Activated naive CD8-positive, alpha-beta T cell treated with anti-CD3 and anti-CD28 coated beads, Interleukin-2, amount 10 ng/mL, durations not matched to agents 7 days and 5 days (primary cell): ENCODE measurements at places on chromosomes 1 and 21. TPM values are rescaled to one million over a fixed set of nuclear protein-coding genes. Genes with fewer than 3 reads are reported as not detected.

DNA sequence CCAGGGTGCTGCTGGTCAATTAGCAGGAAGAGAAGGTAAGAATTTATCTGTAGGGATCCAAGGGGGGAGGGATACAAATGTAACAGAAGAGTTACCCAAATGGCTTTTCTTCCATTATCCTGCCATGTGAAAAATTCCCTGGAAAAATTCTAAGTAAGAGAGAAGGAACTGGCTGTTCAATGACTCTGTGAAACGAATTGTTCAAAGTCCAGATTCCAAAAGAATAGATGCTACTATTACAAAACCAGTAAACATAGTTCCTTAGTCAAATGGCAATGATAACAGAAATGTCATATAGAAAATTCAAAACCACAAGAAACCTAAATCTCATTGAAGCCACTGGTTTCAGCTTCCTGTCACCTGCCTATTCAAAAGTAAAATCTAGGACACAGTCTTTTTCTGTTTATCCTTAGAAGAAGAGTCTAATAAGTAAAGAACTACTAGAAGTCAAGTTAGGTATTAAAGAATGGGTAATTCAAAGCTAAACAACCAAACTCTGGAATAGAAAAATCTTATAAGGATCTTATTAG, 102.6 kb downstream of the ZNF644 start:
- no peak for DNase-seq
- H3K4me1 ChIP-seq: peaks cover 29% of the 10 kb centered on the region
- H3K27me3 ChIP-seq: no peaks in the 10 kb centered on the region
- H3K27ac ChIP-seq: no peak overlapping the region
- peaks cover 22% of the 10 kb centered on the region for H3K36me3 ChIP-seq

GRCh38 chr1:180574031-180574713, 15.4 kb downstream of the OVAAL start:
- no peak overlapping the region for H3K27ac ChIP-seq
- DNase-seq: no peak
- no peaks in the 10 kb centered on the region for H3K36me3 ChIP-seq
- H3K4me1 ChIP-seq: peaks cover 15% of the 10 kb centered on the region
- peaks cover 12% of the 10 kb centered on the region for H3K27me3 ChIP-seq

DNA sequence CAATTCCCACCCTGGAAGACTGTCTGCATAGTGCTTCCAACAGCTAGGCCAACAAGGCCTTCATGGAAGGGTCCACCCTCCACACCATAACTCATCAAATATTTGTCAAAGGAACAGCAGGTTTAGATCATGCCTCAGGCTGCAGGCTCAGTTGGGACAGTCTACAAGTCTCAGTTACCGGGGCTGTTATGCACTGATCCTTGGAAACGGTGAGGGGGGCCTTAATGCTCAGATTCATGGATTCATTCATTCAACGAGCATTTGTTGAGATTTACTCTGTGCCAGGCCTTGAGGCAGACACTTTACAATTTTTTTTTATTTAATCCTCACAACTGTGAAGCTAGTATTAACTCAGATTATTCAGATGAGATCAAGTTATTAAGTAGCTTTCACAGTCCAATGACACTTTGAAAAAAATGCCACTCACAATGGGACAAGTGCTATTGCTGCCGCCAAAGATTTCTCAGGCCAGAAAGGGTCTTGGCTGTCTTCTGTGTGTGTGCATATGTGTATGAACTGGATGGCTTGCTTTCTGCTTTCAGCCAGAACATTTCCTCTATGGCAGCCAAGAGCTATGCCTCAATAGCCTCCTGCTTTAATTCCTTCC, 8.9 kb upstream of the C1orf216 start:
- peaks cover 15% of the 10 kb centered on the region for H3K36me3 ChIP-seq
- no peaks in the 10 kb centered on the region for H3K27me3 ChIP-seq
- H3K27ac ChIP-seq: no peak overlapping the region
- DNase-seq: no peak
- H3K4me1 ChIP-seq: peaks cover 3% of the 10 kb centered on the region
- no peak overlapping the region for H3K4me3 ChIP-seq

- peaks cover 1% of the 10 kb centered on the region for H3K36me3 ChIP-seq
- H3K27ac ChIP-seq: no peak overlapping the region
- H3K27me3 ChIP-seq: peaks cover 2% of the 10 kb centered on the region
- no peaks in the 10 kb centered on the region for H3K4me1 ChIP-seq
- peak overlapping the region; percentile 16 for H3K4me3 ChIP-seq
Observed at GRCh38 chr1:223515926-223516325, 122.7 kb downstream of the CCDC185 start.

GRCh38 chr1:54376430-54377039, 29.7 kb downstream of the SSBP3 start:
- H3K27me3 ChIP-seq: no peaks in the 10 kb centered on the region
- H3K36me3 ChIP-seq: peaks cover 21% of the 10 kb centered on the region
- H3K4me1 ChIP-seq: peaks cover 72% of the 10 kb centered on the region
- H3K27ac ChIP-seq: peak overlapping the region; percentile 68

DNA sequence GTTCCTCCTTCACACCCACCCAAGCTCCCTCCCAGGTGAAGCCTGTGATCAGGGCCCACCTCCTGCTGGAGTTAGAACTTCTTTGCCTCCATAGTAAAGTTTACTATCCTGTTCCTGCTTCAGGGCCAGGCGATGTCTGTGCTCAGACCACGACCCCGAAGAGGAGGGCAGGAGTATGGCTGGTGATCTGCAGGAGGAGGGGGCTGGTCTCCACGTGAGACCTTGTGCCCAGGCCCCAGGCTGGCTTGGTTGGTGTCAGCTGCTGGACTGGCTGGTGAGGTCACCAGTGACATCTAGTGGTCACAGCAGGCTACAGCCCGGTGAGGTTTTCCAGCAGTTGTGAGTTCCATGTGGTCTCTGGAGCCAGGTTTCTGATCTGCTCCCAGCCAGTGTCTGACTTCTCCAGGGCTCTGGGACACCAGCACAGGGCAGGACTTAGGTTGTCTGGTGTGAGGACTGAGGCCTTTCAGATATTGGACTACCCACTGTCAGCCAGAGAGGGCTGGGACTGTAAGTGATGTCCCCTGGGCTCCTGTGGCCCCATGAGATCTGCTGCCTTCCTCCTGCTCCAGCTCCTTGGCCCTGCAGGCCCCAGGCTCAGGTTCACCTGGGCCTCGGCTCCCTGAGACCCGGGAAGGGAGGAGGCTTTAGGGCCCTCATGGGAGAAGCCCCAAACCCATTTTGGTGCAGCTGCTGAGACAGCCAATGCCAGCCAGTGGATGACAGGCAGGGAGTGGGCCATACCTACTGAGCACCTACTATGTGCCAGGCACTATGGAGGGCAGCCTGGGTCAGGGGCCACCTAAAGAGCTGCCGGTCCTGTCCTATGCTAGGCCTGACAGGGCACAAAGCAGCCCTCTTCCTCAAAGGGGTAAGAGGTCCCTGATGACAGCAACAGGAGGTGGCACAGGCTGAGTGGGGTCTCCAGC, 6.0 kb upstream of the UBL4B start:
- H3K4me3 ChIP-seq: no peak overlapping the region
- peak; percentile 62 for DNase-seq
- H3K4me1 ChIP-seq: peaks cover 2% of the 10 kb centered on the region
- no peaks in the 10 kb centered on the region for H3K36me3 ChIP-seq
- peaks cover 24% of the 10 kb centered on the region for H3K27me3 ChIP-seq
- no peak overlapping the region for H3K27ac ChIP-seq

DNA sequence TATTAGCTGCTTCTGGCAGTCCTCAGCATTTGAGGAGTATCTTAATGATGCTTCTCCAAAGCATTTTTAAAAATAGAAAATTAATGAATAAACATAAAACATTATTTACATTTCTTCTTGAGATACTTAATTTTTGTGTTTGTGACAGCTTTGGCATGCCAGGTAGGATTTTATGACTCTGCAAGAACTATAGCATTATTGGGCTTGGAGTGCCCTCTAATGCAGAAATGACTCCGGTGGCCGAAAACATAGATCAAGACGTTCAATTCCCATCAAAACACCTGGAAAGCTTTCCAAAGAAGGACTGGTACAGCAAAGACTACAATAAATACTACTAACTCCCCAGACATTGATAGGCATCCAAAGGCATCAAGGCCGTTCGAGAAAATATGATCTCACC, 366.4 kb upstream of the CXADR start:
- H3K36me3 ChIP-seq: no peaks in the 10 kb centered on the region
- no peak for DNase-seq
- no peaks in the 10 kb centered on the region for H3K4me1 ChIP-seq
- H3K27me3 ChIP-seq: peaks cover 2% of the 10 kb centered on the region
- H3K27ac ChIP-seq: no peak overlapping the region

DNA sequence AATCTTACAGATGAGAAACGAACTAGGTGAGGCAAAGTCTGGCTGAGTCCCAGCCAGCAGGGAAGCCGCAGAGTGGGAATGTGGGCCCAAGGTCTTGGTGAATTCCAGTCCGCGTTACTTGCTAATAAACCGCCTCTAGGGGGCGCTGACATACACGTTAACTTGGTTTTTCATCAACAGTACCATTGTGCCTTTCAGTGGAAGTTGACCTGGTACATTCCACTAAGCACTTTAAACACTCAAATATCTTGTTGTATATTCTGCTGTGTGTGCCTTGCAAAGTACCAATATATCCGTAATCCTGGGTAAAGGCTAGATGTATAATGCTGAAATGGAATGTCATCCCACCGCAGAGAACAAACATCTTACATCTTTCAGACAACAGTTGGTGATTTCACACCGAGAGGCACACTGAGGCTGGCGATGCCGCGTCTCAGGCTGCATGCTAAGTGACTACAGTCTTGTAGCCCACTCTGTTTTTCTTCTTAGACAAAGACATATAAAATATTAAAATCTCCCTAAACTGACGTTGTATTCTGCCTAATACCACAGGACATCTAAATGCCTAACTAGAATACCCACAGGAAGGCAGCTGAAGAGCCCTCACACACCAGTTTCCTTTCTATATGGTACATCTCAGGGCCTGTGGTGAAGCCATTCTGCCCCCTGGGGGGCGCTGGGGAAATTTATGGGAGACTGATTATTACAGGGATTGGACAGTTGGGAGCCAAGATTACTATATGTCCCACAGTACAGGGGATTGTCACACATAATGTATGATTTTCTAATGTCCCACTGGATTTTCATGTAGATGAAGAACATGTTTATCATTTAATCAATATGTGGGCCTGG, 49.2 kb upstream of the C1orf198 start:
- DNase-seq: peak; percentile 44
- peaks cover 1% of the 10 kb centered on the region for H3K4me1 ChIP-seq
- no peak overlapping the region for H3K4me3 ChIP-seq

GRCh38 chr21:38923429-38923828, 117.7 kb downstream of the ETS2 start:
- H3K27me3 ChIP-seq: peaks cover 25% of the 10 kb centered on the region
- no peak overlapping the region for H3K4me3 ChIP-seq
- no peak overlapping the region for H3K27ac ChIP-seq
- H3K36me3 ChIP-seq: peaks cover 1% of the 10 kb centered on the region

DNA sequence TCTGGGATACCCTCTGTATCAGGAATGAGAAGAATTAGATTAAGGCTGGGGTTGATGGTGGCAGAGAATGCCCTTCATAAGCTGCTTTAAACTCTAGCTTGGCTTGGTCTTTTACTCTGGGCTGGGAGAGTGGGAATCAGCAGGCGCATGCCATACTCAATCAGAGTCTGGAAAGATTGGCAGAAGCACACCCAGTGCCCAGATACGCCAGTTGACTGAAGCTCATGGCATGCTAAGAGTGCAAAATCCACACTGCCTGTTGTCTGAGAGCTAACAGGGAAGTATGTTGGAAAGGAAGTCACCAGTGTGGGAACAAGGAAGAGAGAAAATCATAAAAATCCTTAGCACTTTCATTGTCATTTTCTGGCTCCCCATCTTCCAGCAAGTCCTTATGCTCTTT, 53.0 kb downstream of the HMCN1 start:
- H3K27ac ChIP-seq: no peak overlapping the region
- no peaks in the 10 kb centered on the region for H3K27me3 ChIP-seq
- H3K4me1 ChIP-seq: no peaks in the 10 kb centered on the region

The ENAH gene
- not detected for total RNA-seq

The HMGB4 gene
- total RNA-seq: not detected

The PIP5K1A gene
- 59.4 TPM for total RNA-seq

The CDK11A gene
- total RNA-seq: 106 TPM
